Dorsolateral prefrontal cortex (tissue), 122 donors: ENCODE measurements at places on chromosomes 1 and 21. TPM values are rescaled to one million over a fixed set of nuclear protein-coding genes. Genes with fewer than 3 reads are reported as not detected.

- DNase-seq, result no peak
These were observed 9.9 kb upstream of the DNTTIP2 start for GRCh38 chr1:93888900-93889299.

DNA sequence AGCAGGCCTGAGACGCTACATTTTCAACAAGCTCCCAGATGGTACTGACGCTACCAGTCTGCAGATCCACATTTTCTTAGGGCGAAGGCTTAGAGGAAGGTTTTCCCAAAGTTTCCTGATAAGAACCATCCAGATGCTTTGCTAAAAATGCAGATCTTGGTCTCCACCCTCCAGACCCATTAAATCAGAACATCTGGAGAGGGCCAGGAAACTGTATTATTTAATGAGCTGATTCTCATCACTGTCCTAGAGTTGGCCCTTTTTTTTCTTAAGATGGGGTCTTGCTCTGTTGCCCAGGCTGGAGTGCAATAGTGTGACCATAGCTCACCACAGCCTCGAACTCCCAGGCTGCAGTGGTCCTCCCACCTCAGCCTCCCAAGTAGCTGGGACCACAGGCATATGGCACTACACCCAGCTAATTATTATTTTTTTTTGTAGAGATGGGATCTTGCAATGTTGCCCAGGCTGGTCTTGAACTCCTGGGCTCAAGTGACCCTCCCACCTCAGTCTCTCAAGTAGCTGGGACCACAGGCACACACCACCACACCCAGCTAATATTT, 67.2 kb upstream of the EFHD2 start:
- no peak for DNase-seq

DNA sequence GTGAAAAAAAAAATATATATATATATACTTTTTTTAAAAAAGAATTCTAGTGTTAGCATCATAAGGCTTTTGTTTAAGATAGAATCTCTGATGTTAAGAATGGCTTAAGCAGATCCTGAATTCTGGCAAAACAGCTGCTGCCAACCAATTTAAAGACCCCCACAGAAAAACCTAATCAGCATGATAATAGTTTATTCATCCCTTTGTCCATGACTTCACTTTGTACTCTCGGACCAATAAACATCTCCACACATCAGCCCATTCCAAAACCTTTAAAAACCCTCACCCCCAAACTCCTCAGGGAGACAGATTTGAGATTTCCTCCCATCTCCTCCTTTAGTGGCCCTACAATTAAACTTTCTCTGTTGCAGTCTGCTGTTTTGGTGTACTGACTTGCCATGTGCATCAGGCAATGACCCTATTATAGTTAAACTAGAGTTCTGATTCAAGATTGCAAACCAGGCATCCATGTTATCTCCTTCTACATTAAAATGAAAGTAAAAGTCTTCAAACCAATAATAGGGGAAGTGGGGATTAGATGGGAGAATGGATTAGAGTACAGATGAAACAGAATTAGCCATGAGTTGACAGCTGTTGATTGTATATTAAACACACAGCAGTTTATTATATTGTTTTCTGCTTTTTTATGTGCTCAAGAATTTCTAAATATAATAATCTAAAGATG, 9.8 kb upstream of the PHTF1 start:
- no peak for DNase-seq

CHODL gene
- total RNA-seq, result 1.7 TPM

OPTC gene
- total RNA-seq, result not detected
